ENCODE measurements at places on chromosomes 6 and 20.

DNA sequence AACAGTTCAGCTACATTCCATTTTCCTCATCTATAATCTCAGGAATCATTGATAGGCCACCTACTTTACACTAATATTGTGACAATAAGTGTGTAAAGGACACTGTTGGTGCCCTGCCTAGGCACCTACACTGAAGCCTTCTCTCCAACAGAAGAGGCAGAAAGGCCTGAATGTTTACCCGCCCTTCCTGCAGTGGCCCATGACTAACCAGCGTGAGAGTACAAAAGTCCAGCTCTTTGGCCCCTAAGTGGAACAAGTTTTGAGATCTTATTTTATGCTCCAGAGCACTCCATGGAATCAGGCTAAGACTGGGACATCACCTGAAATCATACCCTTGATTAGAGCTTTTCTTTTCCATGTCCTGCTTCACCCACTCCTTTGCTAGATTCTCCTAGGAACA is 359.7 kb downstream of the ARHGAP18 start:
- no peak for DNase-seq

DNA sequence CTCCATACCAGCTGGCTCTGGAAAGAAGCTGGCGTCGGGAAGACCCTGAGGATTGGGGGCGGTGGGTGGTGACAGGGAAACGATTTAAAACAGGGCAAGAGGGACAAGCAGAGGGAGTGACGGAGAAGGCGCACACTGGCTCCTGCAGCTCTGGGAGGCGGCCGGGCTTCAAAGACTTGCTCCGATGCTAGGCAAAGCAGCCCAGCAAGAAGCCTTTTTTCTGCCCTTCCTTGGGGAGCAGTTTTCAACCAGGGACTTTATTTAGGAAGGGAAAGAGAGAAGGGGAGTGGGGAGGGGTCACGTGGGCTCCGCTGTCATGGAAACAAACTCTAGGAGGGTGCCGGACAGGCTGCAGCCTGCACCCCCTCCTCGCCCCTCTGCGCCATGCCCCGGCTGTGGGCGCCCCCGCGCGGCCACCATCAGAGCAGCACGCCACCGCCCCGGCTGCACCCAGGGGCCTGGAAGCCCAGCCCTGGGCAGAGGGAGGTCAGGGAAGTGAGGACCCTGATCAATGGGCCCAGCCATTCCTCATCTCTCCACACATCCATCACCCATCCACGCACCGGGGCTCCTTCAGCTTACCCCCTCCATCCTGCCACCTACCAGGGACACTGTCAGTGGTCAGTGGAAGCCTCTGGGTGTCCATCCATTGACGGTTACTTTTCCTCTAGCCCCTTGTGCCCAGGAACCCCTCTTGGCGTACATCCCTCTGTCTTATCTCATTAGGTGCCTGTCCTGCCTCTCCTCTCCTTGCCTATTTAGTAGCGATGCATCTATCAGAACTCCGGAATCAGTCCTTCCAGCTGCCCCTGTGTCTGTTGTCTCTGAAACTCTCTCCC is 66.6 kb upstream of the CCDC167 start:
- peak; percentile 92 for DNase-seq

GRCh38 chr6:84137051-84137375 is 90.4 kb downstream of the CEP162 start:
- DNase-seq = no peak

DNA sequence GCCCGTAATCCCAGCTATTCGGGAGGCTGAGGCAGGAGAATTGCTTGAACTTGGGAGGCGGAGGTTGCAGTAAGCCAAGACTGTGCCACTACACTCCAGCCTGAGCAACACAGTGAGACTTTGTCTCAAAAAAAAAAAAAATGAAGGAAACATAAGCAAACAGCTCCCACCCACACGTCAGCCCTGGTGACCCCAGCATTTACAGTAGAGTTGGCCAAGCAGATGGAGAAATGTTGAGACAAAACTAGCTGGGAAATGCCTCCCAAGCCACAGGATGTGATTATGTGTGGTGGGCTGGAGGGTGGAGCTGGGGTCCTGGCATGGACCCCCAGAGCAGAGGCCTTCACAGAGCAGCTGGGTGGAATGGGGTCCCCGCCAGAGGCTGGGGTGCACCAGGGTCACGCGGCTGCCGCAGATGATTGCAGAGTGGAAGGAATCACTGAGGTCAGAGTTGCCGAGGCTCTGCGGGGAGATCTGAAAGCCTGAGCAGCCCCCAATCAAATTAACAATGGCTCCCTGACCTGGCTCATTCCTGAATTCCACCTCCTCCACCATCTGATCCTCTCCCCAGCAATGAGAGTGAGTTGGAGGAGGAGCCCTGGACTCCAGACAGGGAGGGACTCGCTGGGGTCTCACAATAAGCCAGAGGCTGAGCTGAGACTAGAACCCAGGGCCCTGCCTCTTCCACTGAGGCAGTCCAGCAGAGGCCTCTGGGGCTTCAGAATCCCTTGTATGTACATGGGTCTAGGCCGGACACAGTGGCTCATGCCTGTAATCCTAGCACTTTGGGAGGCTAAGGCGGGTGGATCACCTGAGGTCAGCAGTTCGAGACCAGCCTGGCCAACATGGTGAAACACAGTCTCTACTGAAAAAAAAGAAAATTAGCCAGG is 34.7 kb upstream of the TGM2 start:
- peak; percentile 3 for DNase-seq

GRCh38 chr6:147204060-147204785 is at the start of gene STXBP5:
Gene STXBP5 (plus strand): TSS chr6:147204417. CDS start chr6:147204533, 116 bp downstream.
- DNase-seq = peak; percentile 64

DNA sequence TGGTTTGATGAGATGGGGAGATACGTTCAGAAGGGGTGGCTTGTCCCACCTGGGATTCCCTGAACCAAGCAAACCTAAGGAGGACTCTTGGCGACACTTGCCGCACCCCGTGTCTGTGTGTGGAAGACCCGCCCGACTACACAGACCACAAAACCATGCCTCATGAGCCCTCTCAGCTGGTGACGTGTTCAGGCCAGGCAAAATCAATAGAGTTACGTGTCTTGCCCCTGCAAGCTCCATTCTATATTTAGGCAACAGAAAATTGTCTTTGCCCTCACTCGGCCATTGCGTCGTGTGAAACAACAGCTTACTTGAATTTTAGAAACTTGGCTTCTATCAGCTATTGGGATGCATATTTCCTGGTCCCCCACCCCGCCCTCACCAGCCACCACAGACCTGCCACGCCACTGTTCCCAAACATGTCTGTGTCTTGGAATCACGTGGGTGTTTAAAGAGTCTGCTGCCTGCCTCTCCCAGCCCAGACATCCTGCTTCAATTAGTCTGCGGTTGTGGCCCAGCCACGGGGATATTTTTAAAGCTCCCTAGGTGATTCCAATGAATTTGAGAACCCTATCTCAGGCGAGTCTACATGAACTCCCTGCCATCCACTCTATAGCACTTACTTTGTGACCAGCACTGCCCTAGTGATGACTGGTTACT is 279.2 kb upstream of the EXOC2 start:
- no peak for DNase-seq

DNA sequence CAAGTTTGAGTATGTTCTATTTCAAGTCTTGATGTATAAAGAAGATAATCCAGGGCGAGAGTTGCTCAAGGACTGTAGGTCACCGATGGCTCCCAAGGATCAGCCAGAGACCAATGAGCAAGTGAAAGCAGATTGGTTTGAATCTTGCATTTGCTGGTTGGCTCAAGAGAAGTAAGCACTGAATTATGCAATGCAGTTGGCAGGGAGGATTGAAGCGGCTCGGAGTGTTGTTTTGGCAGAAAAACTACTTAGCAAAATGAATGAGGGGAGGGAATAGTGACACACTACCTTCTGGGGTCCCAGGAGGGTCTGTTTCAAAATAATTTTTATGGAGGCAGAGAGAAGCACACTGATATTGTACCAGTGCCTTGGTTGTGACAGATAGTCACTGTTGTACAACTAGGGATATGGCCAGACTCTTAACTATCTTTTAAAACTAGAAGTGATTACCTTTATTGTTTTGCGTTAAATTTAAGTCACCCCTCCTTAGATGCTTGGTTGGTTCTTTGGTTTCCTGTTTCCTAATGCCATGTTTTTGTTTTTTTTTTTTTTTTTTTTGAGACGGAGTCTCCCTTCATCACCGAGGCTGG is 15.7 kb downstream of the SASH1 start:
- no peak for DNase-seq

- no peak for DNase-seq
Measured at GRCh38 chr20:15310361-15310760, 972.9 kb upstream of the FLRT3 start.

GRCh38 chr20:39874049-39874893 is 814.8 kb downstream of the MAFB start:
- peak; percentile 51 for DNase-seq

DNA sequence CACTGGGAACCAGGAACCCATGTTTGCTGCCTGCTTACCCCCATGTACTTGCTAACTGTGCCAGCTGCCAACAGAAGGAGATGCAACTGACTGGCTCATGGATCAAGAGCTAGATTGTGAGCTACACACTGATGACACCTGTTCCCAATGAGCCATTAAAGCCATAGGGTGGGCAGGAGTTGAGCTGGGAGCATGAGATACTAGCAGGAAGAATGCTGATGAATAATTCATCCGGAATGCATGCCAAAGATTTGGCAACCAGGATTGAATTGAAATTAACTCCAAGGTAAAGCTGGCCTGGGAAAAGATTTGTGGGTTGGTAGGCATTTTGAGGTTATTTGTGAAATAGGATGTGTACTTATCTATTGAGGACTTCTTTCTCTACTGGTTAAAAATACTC is 631.1 kb downstream of the KIF16B start:
- DNase-seq = no peak

DNA sequence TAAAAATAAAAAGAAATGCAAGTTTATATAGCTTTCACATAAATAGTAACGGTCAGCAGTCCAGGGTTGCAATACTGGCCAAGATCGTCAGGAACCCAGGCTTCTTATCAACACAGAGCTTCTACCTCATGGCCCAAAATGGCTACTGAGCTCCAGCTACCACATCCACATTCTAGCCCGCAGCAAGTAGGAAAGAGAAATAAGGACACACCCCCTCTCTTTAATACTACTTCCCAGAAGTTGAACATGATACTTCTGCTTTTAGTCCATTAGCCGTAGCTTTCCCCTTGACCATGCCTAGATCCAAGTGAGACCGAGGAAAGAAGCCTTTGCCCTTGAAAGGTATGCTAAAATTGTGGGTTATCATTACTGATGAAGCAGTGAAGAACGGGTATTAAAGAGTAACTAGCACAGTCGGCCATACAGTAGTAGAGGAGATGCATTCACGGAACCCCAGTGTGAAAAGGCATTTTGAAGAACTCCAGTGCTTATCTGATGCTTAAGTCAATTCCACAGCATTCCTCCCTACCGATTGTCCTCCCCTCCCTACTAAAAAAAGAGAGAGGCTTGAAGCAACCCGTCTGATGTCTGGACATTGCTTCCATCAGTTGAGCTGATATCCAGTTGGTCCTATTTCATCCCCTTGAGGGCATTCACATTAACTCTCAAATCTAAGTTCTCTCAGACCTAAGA is 226.9 kb upstream of the RREB1 start:
- no peak for DNase-seq

DNA sequence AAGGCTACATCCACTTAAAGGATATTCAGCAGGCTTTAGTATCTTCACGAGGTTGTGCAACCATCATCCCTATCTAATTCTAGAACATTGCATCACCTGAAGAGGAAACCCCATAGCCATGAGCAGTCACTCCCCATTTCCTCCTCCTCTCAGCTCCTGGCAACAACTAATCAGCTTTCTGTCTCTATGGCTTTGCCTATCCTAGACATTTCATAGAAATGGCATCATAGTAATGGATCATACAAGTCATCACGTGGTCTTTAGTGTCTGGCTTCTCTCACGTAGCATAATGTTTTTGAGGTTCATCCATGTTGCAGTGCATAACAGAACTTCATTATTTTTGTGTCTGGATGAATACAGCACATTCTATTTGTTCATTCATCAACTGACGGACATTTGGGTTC is 20.5 kb downstream of the SNAI1 start:
- DNase-seq = no peak

DNA sequence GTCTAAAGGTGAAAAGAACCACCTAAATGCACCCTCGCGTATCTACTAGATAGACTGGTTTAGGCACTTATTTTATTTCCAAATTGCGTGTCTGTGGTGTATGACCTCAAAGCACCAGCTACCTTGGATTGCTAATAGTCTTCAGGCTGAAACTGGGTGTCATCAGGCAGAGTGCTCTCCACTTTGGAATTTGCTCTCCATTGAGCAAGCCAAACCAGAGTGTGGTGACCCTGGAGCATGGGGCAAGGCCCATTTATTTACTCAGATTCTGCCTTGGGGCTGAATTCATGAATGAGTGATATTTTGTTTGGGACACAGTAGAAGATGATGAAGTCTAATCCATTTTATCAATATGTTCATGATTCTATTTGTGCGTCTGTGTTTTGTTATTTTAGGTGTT is 812.8 kb upstream of the SLC35B3 start:
- DNase-seq = no peak

All from GM13976 (cell line).